T1000 (cell line): ENCODE measurements at places on chromosomes 6 and 20.

- no peak for DNase-seq
These were observed 7.7 kb downstream of the CCN6 start for GRCh38 chr6:112061605-112062004.

- DNase-seq, result peak; percentile 14
These were observed 37.6 kb upstream of the PLCB1 start for GRCh38 chr20:8094415-8094818.

DNA sequence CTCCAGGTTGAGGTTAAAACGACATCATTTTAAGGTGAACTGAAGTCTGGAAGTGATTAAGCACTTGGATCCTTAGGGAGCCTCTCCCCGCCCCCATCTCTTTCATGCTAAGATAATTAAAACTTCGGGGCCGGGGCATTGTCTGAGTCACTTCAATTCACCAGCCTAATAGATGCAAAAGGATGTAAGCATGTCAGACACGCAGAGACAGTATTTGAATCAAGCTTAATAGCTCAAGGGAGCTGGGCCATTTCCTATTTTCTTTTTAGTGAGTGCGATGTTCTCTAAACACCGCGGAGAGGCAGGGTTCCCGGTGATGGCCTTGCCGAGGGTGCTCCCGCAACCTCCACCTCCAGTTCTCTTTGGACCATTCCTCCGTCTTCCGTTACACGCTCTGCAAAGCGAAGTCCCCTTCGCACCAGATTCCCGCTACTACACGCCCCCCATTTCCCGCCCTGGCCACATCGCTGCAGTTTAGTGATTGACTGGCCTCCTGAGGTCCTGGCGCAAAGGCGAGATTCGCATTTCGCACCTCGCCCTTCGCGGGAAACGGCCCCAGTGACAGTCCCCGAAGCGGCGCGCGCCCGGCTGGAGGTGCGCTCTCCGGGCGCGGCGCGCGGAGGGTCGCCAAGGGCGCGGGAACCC is 516 bp upstream of the IRF4 start:
- DNase-seq, result no peak

- no peak for DNase-seq
These were observed 115.4 kb downstream of the OPN5 start for GRCh38 chr6:47897247-47897646.

DNA sequence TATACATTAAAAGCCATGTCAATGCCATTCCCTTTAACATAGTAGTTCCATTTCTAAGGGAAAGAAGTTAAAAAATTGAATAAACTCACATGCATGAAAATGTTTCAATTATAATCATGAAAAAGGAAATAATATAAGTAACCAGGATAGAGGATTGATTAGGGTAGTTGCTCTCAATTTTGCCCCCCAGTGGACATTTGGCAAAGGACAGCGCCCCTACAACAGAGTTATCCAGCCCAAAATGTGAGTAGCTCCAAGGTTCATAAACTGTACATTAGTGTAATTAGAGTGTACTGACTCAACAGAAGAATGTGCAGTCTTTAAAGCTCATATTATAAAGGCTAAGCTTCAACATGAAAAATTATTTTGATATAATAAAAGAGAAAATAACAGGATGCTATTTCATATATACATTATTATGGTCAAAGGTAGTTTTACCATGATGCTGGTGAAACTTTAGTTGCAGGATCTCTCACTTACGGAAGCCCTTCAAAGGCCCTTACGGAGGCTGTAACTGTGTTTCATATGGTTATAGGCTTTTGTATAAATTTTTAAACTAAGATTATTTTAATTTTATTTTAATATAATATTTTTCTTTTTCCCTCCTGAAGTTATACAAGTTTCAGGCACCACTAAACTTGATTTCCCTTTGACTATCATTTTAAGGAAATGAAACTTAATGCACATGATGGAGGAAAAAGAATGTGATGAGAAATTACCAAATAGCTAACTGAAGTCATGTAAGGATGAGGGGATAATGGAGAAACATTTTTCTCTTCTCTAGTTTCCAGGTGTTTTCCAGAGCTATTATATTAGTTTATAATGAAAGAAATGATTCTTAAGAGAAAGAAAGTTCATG is 403.6 kb downstream of the PLCB1 start:
- no peak for DNase-seq

DNA sequence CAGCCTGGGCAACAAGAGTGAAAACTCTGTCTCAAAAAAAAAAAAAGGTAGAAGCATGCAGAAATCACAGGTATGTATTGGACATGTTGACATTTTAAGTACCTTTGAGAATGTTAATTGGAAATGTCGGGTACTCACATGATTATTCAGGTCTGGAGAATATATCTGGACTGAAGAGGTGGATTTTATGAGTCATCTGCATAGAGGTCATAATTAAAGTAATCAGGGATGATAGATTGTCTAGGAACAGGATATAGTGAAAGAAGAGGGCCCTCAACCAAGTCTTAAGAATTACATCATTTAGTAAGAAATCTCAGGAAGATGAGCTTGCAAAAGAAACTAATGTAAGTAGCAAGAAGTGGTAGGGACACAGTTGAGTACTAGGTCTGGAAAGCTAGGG is 212.5 kb downstream of the UTRN start:
- no peak for DNase-seq

GRCh38 chr20:63896264-63897105 is 1.6 kb downstream of the DNAJC5 start:
- no peak for DNase-seq

DNA sequence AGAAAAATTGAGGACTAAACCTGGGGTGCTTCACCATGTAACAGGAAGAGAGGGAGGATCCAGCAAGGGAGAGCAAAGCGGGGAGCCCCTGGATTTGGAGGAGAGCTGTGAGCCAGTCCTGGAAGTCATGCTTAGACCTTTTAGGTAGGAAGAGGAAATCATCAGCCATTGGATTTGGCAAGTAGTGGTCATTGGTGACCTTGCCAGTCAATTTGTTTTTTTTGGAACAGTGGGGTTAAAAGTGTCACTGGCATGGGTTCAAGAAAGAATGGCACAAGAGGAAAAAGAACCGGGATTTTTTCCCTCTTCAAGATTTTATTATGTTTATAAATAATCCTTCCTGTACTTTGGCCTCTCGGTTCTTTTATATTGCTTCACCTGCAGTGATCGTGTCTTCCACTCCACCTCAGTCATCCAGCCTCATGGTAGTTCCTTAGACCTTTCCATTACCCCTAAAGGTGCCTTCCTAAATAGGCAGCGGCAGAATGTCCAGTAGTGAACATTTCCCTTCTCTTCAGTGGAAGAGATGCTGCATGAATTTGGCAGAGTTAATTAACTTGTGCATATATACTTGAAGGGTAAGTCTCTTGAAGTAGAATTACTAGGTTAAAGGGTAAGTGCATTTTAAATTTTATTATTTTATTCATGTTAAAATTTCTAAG is 124.7 kb downstream of the QKI start:
- no peak for DNase-seq

DNA sequence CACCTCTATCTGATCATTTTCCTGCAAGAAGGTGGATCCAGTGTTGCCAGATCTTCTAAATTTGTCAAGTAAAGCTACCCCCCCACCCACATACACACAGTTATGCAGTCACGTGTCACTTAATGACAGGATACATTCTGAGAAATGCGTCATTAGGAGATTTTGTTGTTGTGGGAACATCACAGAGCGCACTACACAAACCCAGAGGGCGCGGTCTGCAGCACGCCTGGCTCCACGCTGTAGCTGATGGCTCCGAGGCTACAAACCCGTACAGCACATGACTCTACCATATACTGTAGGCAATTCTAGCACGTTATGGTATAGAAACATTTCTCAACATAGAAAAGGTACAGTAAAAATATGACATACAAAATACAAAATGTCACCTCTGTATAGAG is 126.9 kb downstream of the SYCP2 start:
- no peak for DNase-seq

DNA sequence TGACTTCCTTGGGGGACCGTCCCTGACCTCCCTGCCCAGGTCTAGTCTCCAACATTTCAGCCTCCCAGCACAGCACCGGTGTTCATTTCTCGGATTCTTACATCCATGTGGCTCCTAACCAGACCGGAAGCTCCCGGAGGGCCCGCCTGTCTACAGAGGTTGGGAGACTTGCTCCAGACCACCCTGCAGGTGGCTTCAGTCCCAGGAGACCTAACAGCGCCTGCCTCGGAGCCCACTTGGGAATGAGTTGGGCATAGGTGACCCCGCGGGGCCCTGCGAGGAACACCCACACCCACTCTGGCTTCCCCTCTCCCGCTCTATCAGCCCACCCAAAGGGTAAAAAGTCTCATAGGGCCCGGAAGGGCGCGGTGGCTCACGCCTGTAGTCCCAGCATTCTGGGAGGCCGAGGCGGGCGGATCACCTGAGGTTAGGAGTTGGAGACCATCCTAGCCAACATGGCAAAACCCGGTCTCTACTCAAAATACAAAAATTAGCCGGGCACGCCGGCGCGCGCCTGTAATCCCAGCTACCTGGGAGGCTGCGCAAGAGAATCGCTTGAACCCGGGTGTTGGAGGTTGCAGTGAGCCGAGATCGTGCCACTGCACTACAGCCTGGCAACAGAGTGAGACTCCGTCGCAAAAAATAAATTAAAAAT is 5.4 kb downstream of the DPPA5 start:
- DNase-seq, result no peak

- DNase-seq, result no peak
These were observed 56.4 kb downstream of the NOX3 start for GRCh38 chr6:155399062-155399744.

DNA sequence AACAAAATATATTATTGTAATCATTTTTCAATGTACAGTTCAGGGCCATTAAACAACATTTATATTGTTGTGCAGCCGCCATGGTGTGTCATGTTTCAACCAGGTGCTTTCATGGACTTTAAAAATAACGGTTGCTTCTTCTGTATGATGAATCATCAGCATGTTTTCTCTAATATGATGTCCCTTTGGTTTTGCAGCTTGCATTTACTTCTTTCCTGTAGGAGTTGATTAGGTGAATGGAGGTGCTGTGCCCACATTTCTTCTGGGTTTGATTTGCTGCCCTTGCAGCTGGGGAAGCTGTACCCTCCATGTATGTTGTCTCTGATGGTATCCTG is 54.9 kb upstream of the TULP4 start:
- DNase-seq, result no peak

DNA sequence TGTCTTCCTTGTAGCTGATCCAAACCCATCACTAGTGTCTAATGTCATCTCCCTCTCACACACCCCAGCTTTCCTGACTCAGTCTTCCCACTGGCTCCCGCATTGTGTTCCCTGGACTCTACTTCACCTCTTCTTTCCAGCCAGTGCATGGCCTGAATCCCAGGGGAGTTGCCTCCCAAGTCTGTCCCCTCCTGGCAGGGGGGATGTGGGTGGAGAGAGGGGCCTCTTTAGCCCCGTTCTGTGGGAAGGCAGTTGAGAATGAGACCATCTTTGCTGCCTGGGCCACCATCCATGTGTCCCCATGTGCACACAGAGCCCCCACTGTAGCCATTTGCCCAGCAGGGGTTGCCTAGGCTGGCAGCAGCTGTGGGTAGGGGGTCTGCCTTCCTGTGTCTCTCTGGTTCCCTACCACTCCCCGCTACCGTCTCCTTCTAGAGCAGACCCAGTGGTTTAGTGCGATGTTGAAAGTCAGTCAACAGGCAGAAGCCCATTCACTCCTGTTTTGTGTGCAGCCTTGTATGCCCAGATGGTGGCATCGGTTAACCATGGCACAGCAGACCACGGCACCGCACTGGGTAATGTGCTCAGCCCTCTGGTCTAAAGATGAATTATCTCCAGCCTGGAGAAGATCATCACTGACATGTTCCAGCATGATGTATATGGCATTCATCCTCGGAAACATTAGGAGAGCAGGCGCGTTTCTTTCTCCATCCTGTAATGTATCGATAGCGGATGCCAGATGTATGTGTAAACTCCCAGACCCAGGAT is 178.8 kb upstream of the SNX9 start:
- no peak for DNase-seq

DNA sequence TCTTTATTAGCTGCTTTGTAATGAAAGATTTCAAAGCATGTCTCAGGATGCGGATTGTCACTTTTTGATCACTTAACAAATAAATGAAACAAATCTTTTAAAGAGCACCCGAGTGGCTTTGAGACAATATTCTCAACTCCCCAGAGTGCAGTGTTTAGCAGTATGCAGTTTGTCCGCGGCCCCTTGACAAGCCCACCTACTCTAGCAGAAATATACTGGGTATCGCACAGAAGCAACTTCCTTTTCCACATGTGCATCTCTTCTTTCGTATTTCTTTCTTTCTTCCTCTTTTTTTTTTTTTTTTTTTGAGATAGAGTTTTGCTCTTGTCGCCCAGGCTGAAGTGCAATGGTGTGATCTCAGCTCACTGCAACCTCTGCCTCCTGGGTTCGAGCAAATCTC is 84.5 kb upstream of the FAM184A start:
- DNase-seq, result no peak

GRCh38 chr6:73803562-73804241 is 107.7 kb downstream of the CD109 start:
- no peak for DNase-seq

GRCh38 chr6:46815130-46815529 is 21.9 kb downstream of the MEP1A start:
- no peak for DNase-seq

DNA sequence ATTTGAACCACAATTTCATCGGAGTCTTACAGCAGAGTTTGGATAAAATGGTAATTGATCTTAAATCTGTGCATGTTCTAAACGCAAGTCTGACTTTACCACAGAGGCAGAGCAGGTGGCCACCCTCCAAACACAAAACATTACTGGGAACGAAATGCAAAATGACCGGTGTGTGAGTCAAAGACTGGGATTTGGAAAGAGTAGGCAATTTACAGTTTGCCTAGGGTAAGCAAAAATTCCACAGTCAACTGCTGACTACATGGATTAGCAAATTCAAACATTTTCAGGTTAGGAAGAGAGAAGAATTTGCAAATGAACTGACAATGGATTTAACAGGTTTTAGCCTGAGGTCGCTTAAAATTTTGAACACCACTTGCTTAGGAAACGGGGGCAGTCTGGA is 444.4 kb downstream of the HDGFL1 start:
- DNase-seq, result no peak

GRCh38 chr20:23021541-23021940 is 13.6 kb upstream of the SSTR4 start:
- no peak for DNase-seq

- DNase-seq, result no peak
These were observed 537.5 kb downstream of the QKI start for GRCh38 chr6:163952005-163952404.

GRCh38 chr20:23224806-23225205 is 125.8 kb upstream of the NXT1 start:
- no peak for DNase-seq

GRCh38 chr6:167103041-167103891 is 19.6 kb upstream of the CCR6 start:
- DNase-seq, result no peak

- no peak for DNase-seq
These were observed 1111.4 kb upstream of the CITED2 start for GRCh38 chr6:140485740-140486449.

- no peak for DNase-seq
These were observed 114.3 kb upstream of the TMEM181 start for GRCh38 chr6:158445426-158446085.

DNA sequence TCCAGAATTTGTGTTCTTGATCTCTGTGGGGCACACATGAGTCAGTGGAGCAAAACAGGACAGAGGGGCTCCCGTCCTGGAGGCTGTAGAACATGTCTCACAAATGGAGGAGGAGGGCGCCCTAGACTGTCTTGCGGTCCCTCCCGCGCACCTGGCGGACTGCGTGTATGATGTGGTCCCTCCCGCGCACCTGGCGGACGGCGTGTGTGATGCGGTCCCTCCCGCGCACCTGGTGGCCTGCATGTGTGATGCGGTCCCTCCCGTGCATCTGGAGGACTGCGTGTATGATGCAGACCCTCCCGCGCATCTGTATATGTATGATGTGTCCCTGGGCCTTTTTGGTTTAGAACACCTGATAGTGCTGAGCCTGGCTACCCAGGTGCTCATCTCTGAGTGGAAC is 158.9 kb upstream of the RIN2 start:
- no peak for DNase-seq
